ENCODE measurements at places on chromosomes 3 and 15. TPM values are rescaled to one million over a fixed set of nuclear protein-coding genes. Genes with fewer than 3 reads are reported as not detected.

Gene GALNT15
- 17.7 TPM for total RNA-seq

Gene EFHB
- not detected for total RNA-seq

Gene RTP1
- not detected for total RNA-seq

Gene DNAJB8
- total RNA-seq, result not detected

Gene ZBED2
- not detected for total RNA-seq

Gene GCNT3
- not detected for total RNA-seq

Gene WNT5A
- 2.9 TPM for total RNA-seq

Gene FANCD2OS
- not detected for total RNA-seq

Gene SNX22
- 4.7 TPM for total RNA-seq

Gene FURIN
- total RNA-seq, result 38.7 TPM

Gene ITPKA
- 4.9 TPM for total RNA-seq

Gene SPTBN5
- 5.6 TPM for total RNA-seq

Gene UPK1B
- total RNA-seq, result not detected

Gene RFT1
- total RNA-seq, result 16.2 TPM

Gene SKIC8
- 27.8 TPM for total RNA-seq

Gene OR5K2
- total RNA-seq, result not detected

Gene UROC1
- total RNA-seq, result not detected

Gene ITGA11
- 16.2 TPM for total RNA-seq

Gene MST1R
- 1.1 TPM for total RNA-seq

Gene VEPH1
- total RNA-seq, result not detected

Gene ZNF280D
- total RNA-seq, result 23.2 TPM

Gene KAT2B
- 66.0 TPM for total RNA-seq

Gene INKA1
- total RNA-seq, result 4.4 TPM

Gene CLRN1
- not detected for total RNA-seq

Gene MAP6D1
- 1.7 TPM for total RNA-seq

Gene NMNAT3
- 13.8 TPM for total RNA-seq

Gene CGNL1
- 23.7 TPM for total RNA-seq

Gene FEZF2
- total RNA-seq, result not detected

Gene ANKUB1
- not detected for total RNA-seq

Gene GABRB3
- 1.1 TPM for total RNA-seq

Gene PLA1A
- 3.5 TPM for total RNA-seq

Gene GOLGA6D
- total RNA-seq, result not detected

Gene NCKIPSD
- 11.1 TPM for total RNA-seq

Gene CCR1
- total RNA-seq, result 3.2 TPM

Gene PP2D1
- not detected for total RNA-seq

Gene LRRC34
- 0.60 TPM for total RNA-seq

Gene PLSCR2
- total RNA-seq, result not detected

Gene CDHR4
- total RNA-seq, result not detected

Gene GSK3B
- 40.4 TPM for total RNA-seq

Gene CNTN6
- total RNA-seq, result not detected

Gene SIDT1
- 0.28 TPM for total RNA-seq

Gene LRRC2
- total RNA-seq, result 147 TPM

Gene FAM81A
- total RNA-seq, result 3.7 TPM

Gene DMXL2
- 6.6 TPM for total RNA-seq

Gene FOXL2
- total RNA-seq, result not detected

Gene VPS8
- total RNA-seq, result 81.3 TPM

Gene FGD5
- total RNA-seq, result 21.0 TPM

Data from heart left ventricle (tissue), 16 donors.